ENCODE measurements at places on chromosomes 11 and 22. TPM values are rescaled to one million over a fixed set of nuclear protein-coding genes. Genes with fewer than 3 reads are reported as not detected.

Gene CHCHD10
- total RNA-seq = 6.3 TPM

Gene C11orf21
- total RNA-seq = not detected

Gene RHOD
- total RNA-seq = 2.3 TPM

Gene C11orf42
- total RNA-seq = not detected

Gene OR8G1
- not detected for total RNA-seq

Gene MRGPRX4
- not detected for total RNA-seq

Gene GTSE1
- total RNA-seq = 13.1 TPM

Gene PGR
- total RNA-seq = not detected

Gene CEP126
- 1.8 TPM for total RNA-seq

Gene PAMR1
- total RNA-seq = 1.7 TPM

Gene ART5
- not detected for total RNA-seq

Gene SPDYC
- total RNA-seq = not detected

Gene DKK3
- total RNA-seq = 3.1 TPM

Gene PRR33
- not detected for total RNA-seq

Gene RGL4
- total RNA-seq = not detected

Gene MPEG1
- total RNA-seq = not detected

Gene MIOX
- not detected for total RNA-seq

Gene GRIA4
- total RNA-seq = not detected

Gene APOBEC3B
- 2.9 TPM for total RNA-seq

Gene RTN4R
- 4.2 TPM for total RNA-seq

Gene DERL3
- total RNA-seq = under 0.01 TPM

Gene C11orf97
- not detected for total RNA-seq

Gene RAB36
- 5.8 TPM for total RNA-seq

Gene BTG4
- not detected for total RNA-seq

Gene PARVG
- not detected for total RNA-seq

Gene NCAM1
- total RNA-seq = 0.69 TPM

Gene THY1
- 2.4 TPM for total RNA-seq

Gene FOXRED2
- 15.6 TPM for total RNA-seq

Gene RBMXL2
- not detected for total RNA-seq

Gene MFRP
- not detected for total RNA-seq

Gene OR51I1
- total RNA-seq = not detected

Gene CCDC87
- total RNA-seq = 0.33 TPM

Gene CYB5R3
- total RNA-seq = 58.2 TPM

Gene RNF141
- 17.6 TPM for total RNA-seq

Gene GLB1L3
- total RNA-seq = not detected

Gene APLNR
- total RNA-seq = not detected

Gene EI24
- 125 TPM for total RNA-seq

All from melanocyte of skin (primary cell).